GM13977 (cell line): ENCODE measurements at places on chromosomes 12 and 14.

GRCh38 chr12:109524466-109525278, 47.2 kb downstream of the UBE3B start:
- DNase-seq: no peak

DNA sequence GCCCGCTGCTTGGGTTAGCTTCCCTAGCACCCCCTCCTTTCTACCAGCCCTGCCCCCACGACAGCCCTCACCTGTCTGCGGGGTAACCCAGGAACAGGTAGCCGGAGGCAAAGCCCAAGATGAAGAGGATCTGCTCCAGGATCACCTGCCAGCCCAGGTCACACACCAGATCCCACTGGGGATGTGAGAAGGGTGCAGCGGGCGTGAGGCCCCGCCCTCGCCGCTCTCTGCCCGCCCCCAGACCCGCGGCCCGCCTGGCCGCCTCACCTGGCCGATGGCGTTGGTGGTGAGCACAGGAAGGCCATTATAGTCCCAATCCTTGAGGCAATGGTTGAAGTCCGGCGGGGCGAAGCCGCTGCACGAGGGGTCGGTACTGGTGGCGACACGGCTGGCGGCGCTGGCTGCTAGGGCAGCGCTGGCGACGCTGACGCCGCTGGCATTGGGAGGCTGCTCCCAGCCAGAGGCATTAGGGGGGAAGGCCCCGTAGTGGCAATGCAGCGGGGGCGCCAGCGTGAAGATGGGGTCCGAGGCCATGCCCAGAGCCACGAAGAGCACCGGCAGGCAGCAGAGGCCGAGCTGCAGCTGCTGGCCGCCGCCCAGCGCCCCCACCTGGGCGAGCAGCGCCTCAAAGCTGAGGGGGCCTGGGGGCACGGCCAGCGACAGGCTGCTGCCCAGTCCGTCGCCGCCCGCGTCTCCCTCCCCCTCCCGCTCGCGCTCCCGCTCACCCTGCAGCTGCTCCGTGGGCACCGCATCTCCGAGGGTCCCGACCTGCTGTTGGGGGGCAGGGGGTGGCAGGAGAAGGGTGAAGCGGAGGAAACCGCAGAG, 794 bp downstream of the SLC22A17 start:
- no peak for DNase-seq

- DNase-seq: no peak
These were observed 594 bp upstream of the CEP170B start for GRCh38 chr14:104864267-104865080.

- no peak for DNase-seq
These were observed 1.6 kb upstream of the TFCP2 start for GRCh38 chr12:51174501-51174900.

GRCh38 chr14:104731320-104732294, 7.6 kb downstream of the ADSS1 start:
- DNase-seq: no peak

DNA sequence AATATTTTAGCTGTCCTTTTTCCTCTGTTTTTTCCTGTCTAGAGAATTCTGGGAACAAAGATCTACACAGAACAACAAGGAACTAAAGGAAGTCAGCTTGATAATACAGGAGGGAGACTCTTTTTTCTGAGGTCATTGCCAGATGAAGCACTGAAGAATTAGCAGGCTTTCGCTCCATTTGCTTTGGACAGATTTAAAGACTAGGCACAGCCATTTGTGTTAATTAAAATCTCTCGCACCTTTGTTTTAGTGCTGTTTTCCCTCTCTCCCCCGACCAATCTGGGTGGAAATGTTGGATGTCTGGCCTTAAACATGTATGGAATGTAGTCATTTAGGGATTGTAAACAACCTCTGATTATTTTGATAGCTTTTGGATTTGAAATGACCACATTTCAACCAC, 9.6 kb upstream of the GPHN start:
- no peak for DNase-seq

DNA sequence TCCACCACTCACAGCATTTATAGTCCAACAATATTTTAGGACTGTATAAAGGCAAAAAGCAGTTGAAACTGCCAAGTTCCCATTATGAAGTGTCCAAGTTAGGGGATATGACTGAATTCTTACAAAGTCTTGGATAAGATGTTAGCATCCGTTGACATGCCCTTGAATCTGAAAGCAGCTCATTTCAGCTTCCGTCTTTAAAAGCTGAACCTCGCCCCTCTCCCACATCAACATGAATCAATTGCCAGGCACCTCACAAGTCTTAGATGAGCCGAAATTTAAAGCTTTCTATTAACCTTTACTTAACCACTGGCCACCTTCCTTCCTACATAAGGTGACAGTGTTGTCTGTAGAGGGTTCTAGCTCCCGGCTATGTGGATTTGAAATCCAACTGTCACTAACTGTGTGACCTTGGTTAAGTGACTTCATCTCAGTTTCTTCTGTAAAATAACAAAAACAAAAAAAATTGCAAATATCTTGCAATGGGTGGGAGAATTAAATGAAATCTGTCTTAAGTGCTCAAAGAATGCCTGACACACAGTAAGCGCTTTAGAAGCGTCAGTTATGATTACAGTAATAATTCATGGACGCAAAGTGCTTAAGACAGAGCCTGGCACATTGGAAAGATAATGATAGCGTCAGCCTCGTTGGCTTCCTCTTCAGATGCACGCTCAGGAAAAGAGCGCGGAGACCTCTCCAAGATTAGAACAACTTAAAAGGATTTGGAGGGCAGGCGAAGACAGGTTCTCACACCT, 1.2 kb downstream of the PPP1CC start:
- peak; percentile 40 for DNase-seq

DNA sequence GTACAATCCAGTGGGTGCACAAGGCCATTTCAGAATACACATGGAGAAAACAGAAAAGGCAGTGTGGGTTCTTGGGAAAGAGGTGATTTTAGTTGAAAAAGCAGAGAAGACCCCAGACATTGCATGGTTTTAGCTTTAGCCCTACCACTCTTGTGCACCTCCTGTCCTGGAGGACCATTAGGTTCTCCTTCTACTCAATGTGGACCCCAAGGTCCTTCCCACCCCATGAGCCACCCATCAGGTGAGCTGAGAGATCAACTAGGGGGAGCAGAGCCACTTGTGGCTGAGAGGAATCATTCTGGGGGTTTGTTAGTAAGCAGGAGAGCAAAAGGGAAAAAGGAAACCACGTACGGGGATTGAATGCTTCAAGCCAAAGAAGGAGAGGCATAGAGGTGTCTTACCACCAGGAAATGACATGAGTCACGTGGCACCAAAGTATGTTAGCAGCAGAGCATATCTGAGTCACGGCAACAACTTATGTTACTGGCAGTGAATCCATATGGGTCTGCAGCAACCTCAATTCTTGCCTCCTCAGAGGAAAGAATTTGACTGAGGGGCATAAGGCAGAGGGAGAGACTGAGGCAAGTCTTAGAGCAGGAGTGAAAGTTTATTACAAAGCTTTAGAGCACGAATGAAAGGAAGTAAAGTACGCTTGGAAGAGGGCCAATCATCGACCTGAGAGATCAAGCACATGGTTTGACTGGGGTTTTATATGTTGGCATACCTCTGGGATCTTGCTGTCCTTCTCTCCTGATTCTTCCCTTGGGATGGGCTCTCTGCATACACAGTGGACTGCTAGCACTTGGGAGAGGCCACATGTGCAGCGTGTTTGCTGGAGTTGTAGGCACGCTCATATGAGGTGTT, 73.9 kb downstream of the HSD17B6 start:
- DNase-seq: no peak

GRCh38 chr14:80567905-80568536, 356.7 kb upstream of the DIO2 start:
- no peak for DNase-seq
